Thoracic aorta (tissue), 2 donors: ENCODE measurements at places on chromosomes 1 and 21. TPM values are rescaled to one million over a fixed set of nuclear protein-coding genes. Genes with fewer than 3 reads are reported as not detected.

The CFHR1 gene
- not detected for total RNA-seq

The FNDC5 gene
- 6.2 TPM for total RNA-seq

The NVL gene
- 11.6 TPM for total RNA-seq

DNA sequence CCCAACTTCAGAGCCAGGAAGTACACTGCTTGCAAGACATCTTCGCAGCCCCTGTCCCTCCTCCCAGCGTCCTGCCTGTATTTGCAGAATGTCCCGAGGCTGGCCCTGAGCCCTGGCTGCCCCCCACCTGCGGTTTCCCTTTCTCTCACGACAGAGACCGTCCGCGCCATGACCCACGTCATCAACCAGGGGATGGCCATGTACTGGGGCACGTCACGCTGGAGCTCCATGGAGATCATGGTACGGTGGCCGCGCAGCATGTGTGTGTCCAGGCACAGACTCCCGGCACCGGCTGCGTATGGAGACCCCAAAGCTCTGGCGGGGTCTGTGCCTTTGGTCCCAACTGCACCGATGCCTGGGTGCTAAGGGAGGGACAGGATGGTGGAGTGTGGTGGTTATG lies 48.6 kb downstream of the KCNAB2 start:
- no peak for DNase-seq
